ENCODE measurements at places on chromosomes 2 and 18.

DNA sequence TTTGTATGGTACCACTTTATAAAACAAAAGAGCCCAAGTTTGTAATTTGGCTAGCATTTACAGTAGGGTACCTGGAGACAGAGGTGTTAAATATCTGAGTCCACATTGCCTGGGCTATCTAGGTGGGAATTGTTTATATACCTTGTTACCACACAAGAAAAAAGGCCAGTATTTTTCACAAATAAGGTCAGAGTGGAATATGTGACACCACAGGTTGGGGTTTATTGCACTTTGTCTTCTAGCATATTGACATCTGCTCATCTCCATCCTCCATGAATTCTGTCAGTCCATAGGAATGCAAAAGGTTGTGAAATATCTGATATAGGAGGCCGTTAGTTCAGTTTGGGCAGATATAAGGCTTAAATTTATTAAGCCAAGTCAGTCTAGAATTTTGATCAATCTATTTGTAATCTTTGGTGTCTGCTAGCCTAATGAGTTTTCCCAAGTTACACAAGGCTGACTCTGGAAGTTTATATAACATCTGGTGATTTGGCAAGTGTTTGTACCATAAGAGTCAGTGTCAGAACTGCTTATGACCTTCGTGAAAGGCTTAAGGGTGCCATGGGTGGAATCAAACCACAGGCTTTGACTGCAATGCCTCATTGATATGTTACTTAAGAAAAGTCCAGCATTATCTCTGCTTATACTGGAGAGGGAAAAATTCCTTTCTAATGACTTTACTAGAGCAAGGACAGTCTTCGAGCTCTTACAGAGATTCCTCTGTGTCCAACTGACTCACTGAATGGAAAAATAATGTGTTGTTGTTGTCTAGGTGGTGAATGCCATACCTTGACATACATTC lies 11.3 kb upstream of the DPP4 start:
- H3K36me3 ChIP-seq, result no peaks in the 10 kb centered on the region
- H3K27me3 ChIP-seq, result no peaks in the 10 kb centered on the region
- no peak overlapping the region for H3K4me3 ChIP-seq
- DNase-seq, result no peak

DNA sequence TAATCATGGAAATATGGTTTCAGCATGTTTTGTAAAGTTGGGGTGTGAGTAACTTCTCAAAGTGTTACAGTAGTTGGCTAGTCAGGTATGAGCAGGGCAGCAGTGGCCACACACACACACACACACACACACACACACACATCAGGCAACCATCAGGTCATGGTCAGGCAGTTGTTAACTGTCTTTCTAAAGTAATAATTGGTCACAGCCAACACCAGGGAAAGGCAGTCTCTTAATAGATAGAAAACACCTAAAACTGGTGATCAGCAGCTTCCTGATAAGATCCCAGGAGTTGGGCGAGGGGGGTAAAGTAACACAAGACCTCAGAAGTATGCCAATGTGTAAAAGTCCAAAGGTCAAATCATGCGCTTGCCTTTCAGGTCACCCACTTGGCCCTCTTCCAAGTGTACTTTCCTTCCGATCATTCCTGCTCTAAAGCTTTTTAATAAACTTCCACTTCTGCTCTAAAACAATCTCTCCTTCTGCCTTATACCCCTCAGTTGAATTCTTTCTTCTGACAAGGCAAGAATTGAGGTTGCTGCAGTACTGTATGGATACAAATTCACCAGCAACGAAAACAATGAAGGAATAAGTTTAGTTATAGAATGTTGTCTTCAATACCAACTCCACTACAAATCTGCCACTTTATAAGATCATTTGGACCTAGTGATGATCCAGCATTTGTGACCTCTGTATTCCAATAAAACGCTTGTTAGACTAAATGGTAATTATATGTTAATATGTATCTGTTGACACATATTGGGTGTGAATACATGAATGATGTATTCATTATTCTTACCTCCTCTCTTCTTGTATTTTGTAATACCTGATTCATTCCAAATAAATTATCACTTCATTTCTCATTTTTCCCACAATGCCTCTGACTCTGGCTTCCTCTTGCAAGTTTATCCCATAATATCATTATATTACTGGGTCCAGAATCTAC lies 254.3 kb downstream of the METTL4 start:
- no peak overlapping the region for H3K27ac ChIP-seq
- no peaks in the 10 kb centered on the region for H3K27me3 ChIP-seq
- no peak for DNase-seq
- H3K36me3 ChIP-seq, result no peaks in the 10 kb centered on the region
- no peaks in the 10 kb centered on the region for H3K4me1 ChIP-seq
- H3K4me3 ChIP-seq, result no peak overlapping the region

GRCh38 chr2:75113231-75113869 lies 86.0 kb downstream of the TACR1 start:
- H3K27ac ChIP-seq, result no peak overlapping the region
- no peak overlapping the region for H3K4me3 ChIP-seq
- no peaks in the 10 kb centered on the region for H3K36me3 ChIP-seq
- no peaks in the 10 kb centered on the region for H3K4me1 ChIP-seq
- H3K27me3 ChIP-seq, result no peaks in the 10 kb centered on the region

- no peak overlapping the region for H3K27ac ChIP-seq
- no peak overlapping the region for H3K4me3 ChIP-seq
- no peaks in the 10 kb centered on the region for H3K4me1 ChIP-seq
- H3K36me3 ChIP-seq, result no peaks in the 10 kb centered on the region
- no peaks in the 10 kb centered on the region for H3K27me3 ChIP-seq
Measured at GRCh38 chr2:226701052-226701451, 98.6 kb downstream of the IRS1 start.

GRCh38 chr2:866887-867286 lies 83.8 kb upstream of the SNTG2 start:
- H3K27ac ChIP-seq, result no peak overlapping the region
- DNase-seq, result no peak
- no peak overlapping the region for H3K4me3 ChIP-seq
- peaks cover 10% of the 10 kb centered on the region for H3K27me3 ChIP-seq
- H3K36me3 ChIP-seq, result no peaks in the 10 kb centered on the region

GRCh38 chr2:153074207-153074606 lies 355.8 kb downstream of the ARL6IP6 start:
- H3K27ac ChIP-seq, result no peak overlapping the region
- DNase-seq, result no peak
- no peaks in the 10 kb centered on the region for H3K36me3 ChIP-seq
- no peaks in the 10 kb centered on the region for H3K27me3 ChIP-seq

DNA sequence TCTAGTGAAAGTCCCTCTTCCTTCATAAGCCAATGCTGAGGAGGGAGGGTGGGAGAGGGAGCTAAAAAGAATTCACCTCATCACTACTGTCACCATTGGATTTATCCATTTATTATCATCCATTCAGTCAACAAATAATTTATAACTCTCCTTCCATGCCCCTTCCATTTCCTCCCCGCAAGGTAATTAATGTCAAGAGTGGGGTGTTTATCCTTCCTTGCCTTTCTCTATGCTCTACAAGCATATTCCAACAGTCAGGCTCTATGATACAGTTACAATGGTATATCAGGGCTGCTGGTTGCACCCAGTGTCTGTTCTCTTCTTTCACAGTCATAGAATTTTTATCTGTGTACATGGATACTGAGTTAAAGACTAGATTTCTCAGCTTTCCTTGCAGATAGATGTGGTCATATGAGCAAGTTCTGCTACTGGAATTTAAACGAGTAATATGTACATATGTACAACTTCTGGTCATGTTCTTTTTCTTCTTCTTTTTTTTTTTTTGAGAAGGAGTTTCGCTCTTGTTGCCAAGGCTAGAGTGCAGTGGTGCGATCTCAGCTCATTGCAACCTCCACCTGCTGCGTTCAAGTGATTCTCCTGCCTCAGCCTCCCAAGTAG lies 5.1 kb upstream of the MFSD6 start:
- no peaks in the 10 kb centered on the region for H3K4me1 ChIP-seq
- peaks cover 6% of the 10 kb centered on the region for H3K36me3 ChIP-seq
- no peak overlapping the region for H3K27ac ChIP-seq
- no peak overlapping the region for H3K4me3 ChIP-seq
- H3K27me3 ChIP-seq, result no peaks in the 10 kb centered on the region

- DNase-seq, result no peak
- H3K27ac ChIP-seq, result no peak overlapping the region
- H3K4me3 ChIP-seq, result no peak overlapping the region
Measured at GRCh38 chr2:126784045-126784444, 114.6 kb upstream of the TEX51 start.

GRCh38 chr2:118222273-118222594 lies 134.0 kb downstream of the INSIG2 start:
- H3K36me3 ChIP-seq, result no peaks in the 10 kb centered on the region
- H3K27me3 ChIP-seq, result peaks cover 94% of the 10 kb centered on the region
- peaks cover 13% of the 10 kb centered on the region for H3K4me1 ChIP-seq
